ENCODE measurements at places on chromosomes 12 and 14.
A peak's percentile ranks its signal among the peaks of the same experiment; 100 is the strongest.

GRCh38 chr12:27967551-27968054 is 4.9 kb downstream of the PTHLH start:
- DNase-seq: no peak

- peak; percentile 49 for DNase-seq
Measured at GRCh38 chr12:946631-947030, 2.9 kb downstream of the RAD52 start.

- no peak for DNase-seq
Measured at GRCh38 chr12:46260913-46261476, 7.8 kb downstream of the SLC38A1 start.

- DNase-seq: no peak
Measured at GRCh38 chr14:59213368-59214315, 25.2 kb downstream of the DAAM1 start.

DNA sequence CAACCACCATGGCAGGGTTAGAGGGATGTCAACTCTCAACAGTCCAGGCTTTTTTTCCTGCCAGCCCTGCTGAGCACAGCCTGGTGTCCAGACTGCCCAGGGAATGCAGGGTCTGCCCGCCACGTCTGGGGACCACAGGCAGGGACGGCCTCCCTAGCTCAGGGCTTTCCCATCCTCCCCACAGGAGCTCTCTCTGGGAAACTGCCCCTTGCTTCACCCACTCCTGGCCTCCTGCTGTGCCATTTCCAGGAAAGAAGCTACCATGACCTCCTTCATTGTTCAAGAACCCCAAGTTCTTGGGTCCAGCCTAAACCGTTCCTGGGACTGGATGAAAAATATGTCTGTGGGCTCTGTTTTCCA is 4.8 kb downstream of the SCNN1A start:
- no peak for DNase-seq

DNA sequence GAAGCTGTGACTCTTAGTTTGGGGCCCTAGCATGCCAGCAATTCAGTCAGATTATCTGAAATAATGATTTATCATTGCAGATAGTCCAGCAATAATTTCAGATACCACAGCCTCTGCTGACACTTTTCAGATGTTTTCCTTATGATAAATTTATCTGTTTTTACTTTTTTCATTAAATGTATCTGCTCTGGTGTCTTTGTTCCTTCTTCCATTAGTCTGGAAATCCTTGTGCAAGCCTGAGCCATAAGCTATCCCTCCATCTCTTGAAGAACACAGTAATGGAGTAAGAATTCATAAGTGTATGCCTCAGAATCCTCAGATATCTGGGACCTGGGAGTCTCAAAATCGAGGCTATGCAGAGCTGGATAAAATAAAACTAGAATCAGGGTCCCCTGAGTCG is 146.4 kb upstream of the KRR1 start:
- no peak for DNase-seq

- peak; percentile 34 for DNase-seq
Measured at GRCh38 chr12:125402874-125403789, 337.9 kb downstream of the AACS start.

DNA sequence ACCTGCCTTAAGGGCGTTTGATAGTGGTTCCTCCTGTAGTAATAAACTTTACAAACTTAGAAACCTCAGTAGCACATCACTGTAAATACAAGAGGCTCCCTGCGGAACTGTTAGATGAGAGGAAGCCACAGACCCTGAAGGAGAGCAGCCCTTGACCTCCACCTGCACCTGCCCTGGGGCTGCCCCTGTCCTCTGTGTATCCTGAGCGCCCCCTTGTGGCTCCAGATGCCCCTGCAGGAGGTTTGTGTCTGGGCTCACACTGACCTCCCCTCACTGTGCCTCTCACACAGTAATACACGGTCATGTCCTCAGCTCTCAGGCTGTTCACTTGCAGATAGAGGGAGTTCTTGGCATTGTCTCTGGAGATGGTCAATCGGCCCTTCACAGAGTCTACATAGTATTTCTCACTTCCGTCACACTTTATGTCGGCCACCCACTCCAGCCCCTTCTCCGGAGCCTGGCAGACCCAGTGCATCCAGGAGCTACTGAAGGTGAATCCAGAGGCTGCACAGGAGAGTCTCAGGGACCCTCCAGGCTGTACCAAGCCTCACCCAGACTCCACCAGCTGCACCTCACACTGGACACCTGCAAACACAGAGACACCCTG is 1059.8 kb downstream of the TMEM121 start:
- peak; percentile 32 for DNase-seq

GRCh38 chr12:111056618-111057521 is 136.5 kb upstream of the MYL2 start:
- DNase-seq: peak; percentile 86

GRCh38 chr12:109870648-109871047 is 9.7 kb downstream of the GLTP start:
- peak; percentile 52 for DNase-seq

DNA sequence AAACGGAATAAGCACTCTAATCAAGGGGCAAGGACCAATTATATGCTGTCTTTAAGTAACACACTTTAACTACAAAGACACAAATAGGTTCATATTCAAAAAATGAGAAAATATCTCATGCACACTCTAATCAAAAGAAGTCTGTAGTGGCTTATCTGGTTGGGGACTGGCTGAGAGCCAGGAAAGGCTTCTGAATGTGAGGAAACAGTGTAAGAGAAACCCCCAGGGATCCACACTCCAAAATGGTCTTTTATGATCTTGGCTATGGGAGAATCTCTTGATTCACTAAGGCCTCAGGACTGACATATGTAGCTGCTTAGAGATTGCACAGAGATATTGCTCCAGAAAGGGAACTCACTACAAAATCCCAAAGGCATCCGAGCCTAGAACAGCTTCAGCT is 10.3 kb downstream of the CTSG start:
- no peak for DNase-seq

- DNase-seq: no peak
Measured at GRCh38 chr14:53885136-53885640, 71.4 kb downstream of the BMP4 start.

DNA sequence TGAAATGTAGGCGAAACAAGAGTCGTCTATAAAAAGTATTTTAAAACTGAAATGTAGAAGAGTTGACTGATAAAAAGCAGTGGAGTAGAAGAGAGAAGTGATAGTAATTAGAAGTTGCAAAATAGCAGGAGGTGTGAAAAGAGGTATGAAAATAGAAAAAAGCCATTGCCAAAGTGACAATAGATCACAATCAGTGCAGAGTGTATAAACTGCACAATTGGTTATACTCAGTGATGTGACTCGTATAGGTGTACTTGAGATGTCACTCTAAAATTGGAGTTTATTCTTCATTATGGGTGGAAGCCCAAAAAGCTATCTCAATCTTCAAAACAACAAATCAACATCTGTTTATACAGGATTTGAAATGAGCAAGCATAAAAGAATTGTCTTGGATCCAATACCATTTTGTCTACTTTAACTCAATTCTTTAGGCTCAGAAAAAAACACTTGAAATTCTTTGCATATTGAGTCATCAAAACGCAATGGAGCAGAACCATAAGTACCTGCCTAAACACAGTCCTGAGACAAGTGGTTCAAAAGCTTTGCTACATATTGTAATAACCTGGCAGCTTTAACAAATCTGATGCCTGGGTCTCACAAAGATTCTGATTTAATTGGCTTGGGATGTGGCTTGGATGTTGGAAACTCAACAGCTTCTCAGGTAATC is 8.8 kb downstream of the IKBIP start:
- DNase-seq: no peak

DNA sequence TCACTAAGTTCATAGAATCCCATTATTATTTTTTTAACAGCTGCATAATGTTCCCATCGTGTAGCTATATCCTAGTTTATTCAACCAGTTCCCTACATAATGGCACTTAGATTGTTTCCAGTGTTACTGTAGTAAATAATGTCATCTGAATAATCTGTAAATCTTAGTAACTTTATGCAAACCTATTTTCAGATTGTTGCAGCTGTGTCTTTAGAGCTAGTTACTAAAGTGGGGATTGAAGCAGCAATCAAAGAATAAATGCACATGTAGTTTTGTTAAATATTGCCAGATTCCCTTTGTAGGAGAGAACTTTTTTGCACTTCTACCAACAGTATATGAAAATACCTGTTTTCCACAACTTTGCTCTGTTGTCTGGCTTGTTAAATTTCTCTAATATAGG is 13.1 kb downstream of the ARID2 start:
- DNase-seq: no peak

DNA sequence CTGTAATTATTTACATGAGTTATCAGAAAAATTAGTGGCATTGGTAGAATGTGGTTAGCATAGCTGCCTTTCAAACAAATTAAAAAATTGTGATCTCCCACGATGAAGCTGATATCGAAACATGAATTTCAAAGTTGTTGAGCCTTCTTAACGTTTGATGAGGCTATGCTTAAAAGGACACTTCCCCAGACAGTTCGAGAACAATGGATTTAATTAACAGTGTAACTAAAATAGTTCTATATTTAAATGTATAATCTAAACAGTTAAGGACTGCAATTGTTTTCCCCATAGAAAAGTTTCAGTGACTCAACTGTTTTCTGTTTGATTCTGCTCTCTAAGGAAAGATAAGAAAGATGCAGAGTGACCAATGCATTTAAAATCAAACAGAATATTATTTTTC is 1.6 kb downstream of the CLEC2B start:
- peak; percentile 44 for DNase-seq

DNA sequence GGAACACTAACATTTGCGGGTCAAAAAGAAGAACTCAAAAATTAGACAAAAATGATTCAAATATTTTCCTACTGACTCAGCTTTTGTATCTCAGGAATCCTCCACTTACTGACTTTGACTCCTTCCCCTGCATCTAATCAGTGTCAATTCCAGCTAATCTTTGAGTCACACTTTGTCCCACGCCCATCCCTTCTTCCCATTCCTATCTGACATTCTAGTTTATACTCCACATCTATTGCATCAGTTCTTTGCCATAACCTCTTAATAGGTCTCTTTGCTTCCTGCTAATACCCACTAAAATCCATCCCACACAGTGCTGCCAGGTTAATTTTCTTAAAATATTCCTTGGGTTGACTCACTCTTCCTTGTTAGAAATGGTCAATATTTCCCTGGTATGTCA is 19.1 kb downstream of the BBS10 start:
- DNase-seq: no peak

DNA sequence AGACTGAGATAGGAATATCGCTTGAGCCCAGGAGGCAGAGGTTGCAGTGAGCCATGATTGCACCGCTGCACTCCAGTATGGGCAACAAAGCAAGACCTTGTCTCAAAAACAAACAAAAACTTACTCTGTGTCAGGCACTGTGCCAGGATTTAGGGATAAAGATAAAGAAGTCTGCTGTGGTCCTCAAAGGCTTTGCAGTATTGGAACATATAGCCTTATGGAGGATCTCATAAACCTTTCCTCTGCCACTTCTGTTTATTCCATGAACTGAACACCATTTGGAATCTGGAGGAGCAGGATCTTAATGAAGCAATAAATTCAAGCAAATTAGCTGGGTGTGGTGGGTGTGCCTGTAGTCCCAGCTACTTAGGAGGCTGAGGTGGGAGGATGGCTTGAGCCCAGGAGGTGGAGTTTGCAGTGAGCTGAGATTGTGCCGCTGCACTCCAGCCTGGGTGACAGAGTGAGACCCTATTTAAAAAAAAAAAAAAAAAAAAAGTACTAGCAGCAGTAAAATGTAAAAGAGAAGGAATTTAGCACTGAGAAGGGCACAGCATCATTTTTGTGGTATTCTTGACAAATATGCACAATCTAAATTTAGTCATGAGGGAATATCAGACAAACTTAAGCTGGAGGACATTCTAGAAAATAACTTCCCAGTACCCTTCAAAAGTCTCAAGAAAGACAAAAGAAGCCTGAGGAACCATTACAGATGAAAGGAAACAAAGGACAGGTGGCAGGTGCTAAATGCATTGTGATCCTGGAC is 27.1 kb downstream of the BMAL2 start:
- DNase-seq: no peak

DNA sequence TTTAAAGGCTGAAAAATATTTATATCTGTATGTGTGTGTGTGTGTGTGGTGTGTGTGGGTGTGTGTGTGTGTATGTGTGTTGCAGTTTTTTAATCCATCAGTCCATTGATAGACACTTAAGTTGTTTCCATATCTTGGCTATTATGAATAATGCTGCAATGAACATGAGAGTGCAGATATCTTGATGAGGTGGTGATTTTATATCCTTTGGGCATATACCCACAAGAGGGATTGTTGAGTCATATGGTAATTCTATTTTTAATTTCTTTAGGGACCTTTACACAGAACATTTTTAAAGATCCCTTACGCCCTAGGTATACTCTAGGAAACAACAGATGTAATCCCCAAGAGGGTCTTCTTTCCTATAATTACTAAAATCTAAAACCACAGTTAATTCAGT is 154.5 kb upstream of the CLEC14A start:
- no peak for DNase-seq

GRCh38 chr14:32372154-32372553 is 43.1 kb downstream of the AKAP6 start:
- DNase-seq: no peak

DNA sequence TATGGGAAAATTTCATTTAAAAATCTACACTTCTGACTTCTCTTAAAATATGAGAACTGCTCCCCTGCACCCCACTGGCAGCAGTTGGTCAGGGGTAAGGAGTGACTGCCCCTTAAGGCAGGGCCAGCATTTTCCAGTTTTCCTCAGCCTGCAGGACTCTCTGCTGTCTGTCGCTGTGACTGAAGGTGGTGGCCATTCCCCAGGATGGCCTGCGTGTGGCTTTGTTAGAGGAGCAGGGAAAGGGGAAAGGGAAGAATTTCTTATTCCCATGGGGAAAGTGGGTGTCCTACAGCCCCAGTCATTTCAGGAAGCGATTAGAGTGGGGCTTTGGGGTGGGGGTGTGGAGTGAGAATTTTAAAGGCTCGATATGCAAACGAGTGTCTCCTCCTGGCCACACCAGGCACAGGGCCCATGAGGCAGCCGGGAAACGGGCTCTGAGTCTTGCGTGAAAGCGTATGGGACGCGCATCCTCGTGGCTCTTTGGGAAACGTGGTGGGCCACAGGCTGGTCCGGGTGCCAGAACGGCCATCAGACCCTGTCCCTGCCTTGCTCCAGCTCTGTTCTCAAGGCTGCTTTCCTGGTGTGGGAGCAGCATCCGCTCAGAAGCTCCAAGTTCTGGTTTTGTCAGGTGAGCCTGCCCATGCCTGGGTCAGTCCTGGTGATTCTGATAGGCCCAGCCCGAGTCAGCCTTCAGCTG is 23.5 kb downstream of the ADGRD1 start:
- no peak for DNase-seq

- peak; percentile 51 for DNase-seq
Measured at GRCh38 chr14:92747701-92748258, 647 bp downstream of the LGMN start.

GRCh38 chr12:95205685-95206084 is 11.6 kb downstream of the FGD6 start:
- peak; percentile 81 for DNase-seq

GRCh38 chr14:103833711-103834110 is 13.7 kb downstream of the PPP1R13B start:
- DNase-seq: no peak

GRCh38 chr12:124037331-124037730 is 64.3 kb downstream of the ZNF664 start:
- DNase-seq: no peak

GRCh38 chr14:39291701-39292100 is 58.0 kb downstream of the MIA2 start:
- DNase-seq: no peak

GRCh38 chr14:89432226-89432625 is 15.2 kb upstream of the FOXN3 start:
- DNase-seq: no peak

GRCh38 chr14:96051642-96052540 is 12.7 kb downstream of the C14orf132 start:
- DNase-seq: no peak

All from inflammatory macrophage treated with lipopolysaccharide for 4 hours (primary cell).